ENCODE measurements at places on chromosomes 6 and 20.

- DNase-seq = no peak
These were observed 253.8 kb upstream of the CDYL start for GRCh38 chr6:4522453-4522852.

GRCh38 chr6:37004044-37004980, 1.1 kb upstream of the FGD2 start:
- DNase-seq = no peak

- DNase-seq = no peak
These were observed 723 bp downstream of the MANEA start for GRCh38 chr6:95578106-95578410.

DNA sequence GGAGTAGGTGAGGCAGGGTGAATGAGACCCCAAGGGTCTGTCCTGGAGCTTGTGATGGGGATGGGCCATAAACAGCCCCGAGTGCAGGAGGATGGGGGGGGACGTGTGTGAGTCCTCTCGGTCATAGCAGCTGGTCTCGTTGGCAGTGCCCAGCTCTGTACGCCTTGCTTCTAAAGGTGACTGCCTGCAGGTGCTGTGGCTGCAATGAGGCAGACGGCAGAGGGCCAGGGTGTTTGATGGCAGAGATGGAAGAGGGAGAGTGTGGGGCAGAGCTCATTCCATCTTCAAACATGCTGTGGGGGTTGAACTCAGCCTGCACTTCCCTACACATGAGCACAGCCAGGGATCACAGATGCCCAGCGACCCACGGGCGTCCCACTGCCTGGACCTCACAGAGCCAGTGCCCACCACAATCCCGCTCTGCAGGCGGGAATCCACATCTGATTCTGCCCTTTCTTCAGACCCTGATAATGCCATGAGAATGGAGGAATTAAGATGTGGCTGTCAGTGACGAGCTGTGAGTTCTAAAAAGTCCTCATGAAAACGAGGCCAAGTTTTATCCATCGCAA, 123.3 kb upstream of the CDH4 start:
- no peak for DNase-seq

GRCh38 chr6:121305957-121306607, 28.2 kb downstream of the TBC1D32 start:
- DNase-seq = peak; percentile 13

- no peak for DNase-seq
These were observed 71.2 kb upstream of the NAA20 start for GRCh38 chr20:19945732-19946670.

GRCh38 chr6:5231289-5231688, 29.5 kb downstream of the LYRM4 start:
- no peak for DNase-seq

GRCh38 chr6:29414588-29414987, at the start of gene OR12D1:
TSS of gene OR12D1 (plus strand) at chr6:29414928.
- no peak for DNase-seq

DNA sequence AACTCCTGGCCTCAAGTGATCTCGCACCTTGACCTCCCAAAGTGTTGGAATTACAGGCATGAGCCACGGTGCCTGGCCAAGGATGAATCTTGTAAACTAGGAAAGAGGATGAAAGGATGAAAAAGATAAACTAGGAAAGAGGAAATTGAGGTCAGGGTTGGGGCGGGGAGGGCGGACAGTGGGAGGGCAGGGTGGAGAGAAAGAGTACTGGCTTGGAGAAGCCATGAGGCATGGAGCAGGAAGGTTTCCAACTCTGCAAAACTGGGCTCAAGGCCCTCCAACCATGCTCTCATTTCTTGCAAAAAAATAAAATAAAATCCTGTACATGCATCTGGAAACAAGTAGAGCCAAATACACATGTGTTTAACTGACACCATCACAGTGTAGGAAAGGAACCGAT, 256.6 kb upstream of the SGK1 start:
- DNase-seq = no peak

DNA sequence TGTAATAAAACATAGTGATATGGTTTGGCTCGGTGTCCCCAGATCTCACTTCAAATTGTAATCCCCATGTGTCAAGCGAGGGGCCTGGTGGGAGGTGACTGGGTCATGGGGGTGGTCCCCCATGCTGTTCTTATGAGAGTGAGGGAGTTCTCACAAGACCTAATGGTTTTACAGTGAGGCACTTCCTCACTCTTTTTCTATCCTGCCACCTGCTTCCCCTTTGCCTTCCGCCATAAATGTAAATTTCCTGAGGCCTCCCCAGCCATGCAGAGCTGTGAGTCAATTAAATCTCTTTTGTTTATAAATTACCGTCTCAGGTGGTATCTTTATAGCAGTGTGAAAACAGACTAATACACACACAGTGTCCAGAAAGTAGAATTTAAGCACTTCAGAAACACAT, 78.5 kb downstream of the REPS1 start:
- DNase-seq = no peak

- no peak for DNase-seq
These were observed 979 bp upstream of the MOCS1 start for GRCh38 chr6:39935241-39935640.

GRCh38 chr20:22312744-22313346, 271.5 kb downstream of the FOXA2 start:
- peak; percentile 36 for DNase-seq

DNA sequence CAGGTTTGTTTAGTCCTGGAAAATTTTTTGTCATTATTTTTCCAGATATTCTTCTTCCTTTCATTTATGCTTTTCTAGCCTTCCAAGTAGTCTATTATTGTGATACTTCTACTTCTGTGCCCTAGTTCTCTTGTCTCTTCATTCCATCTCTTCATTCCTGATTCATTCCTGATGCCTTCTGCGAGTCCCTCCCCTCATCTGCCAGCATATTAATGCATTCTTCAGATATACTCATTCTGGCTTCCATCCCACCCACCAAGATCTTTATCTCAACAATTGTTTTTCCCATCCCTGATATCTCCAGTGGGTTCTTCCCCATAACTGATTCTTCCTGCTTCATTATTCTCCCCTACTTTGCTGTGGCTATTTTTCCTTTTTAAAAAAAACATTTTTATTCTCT, 35.2 kb downstream of the ALDH5A1 start:
- DNase-seq = no peak

- DNase-seq = no peak
These were observed 1.1 kb downstream of the GJA10 start for GRCh38 chr6:89895276-89895874.

GRCh38 chr6:165636402-165637048, 26.5 kb downstream of the PDE10A start:
- no peak for DNase-seq

DNA sequence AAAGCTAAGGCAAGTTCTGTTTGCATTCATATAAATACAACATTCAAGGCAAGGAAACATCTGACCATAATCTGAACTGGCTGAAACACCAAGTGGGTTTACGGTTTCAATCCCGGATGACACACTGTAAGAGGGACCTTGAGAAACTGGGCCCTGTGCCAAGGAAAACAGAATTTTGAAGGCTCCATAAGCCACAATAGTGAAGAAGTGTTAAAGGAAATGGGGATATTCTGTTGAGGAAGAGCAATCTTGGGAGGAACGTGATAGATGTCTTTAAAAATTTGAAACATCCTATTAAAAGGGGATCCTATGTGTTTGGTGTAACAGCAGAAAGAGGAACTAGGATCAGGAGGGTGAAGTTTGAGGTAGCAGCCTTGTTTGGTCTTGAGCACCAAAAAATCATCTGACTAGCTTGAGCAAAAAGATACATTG, 82.4 kb upstream of the TAB2 start:
- peak; percentile 52 for DNase-seq

DNA sequence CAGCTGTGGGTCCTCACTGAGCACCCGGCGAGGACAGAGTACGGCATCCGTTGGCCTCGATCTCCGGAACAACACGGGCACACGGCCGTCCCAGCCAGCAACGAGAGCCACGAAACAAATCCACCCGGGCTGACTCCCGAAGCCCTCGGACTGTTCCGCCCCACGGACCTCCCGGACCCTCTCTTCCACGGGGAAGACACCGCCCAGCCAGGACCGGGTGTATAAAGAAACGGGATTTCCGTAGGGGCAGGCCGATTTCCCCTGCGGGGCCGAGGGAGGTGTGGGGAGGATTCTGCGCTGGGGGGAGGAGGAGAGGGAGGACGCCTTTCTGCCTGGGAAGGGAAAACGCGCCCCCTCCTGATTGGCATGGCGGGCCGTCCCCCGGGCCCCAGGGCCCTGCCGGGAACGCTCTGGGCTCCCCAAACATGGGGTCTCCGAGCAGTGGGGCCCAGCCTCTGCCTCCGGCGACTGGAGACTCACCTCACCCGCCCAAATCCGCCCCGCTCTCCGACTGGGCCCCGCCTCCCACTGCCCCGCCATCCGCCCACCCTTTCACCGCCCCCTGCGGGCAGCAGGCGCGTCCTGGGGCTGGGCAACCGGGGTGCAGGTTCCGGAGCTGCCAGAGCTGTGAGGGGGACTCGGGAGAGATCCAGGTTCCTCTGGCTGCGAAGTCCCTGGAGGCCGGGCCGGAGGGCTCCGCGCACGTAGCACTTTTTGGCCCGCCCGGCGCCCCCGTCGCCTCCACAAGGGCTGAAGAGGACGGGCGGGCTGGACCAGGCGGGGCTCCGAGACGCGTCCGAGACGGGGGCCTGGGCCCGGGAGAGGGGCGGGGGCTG, 679 bp upstream of the PPDPF start:
- DNase-seq = no peak

- no peak for DNase-seq
These were observed 18.1 kb downstream of the PDRG1 start for GRCh38 chr20:31933698-31934097.

- no peak for DNase-seq
These were observed 159.2 kb downstream of the ATXN1 start for GRCh38 chr6:16602035-16602434.

DNA sequence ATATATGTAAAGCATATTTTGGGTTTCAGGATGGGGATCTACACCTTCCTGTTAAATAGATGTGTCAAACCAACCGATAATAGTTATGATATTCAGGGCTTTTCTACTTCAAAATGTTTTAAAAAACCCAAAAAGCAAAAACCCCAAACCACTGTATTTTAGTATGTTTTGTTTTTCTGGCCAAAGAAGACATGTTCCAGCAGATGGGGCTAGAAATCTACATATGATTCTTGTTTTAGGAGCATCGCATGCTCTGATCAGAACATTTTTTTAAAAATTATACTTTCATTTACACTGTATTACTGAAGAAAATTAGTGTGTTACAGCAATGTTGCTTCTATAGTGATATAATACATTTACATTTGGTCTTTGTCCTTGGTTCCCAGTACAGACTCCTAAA, 11.0 kb downstream of the RMND1 start:
- DNase-seq = no peak

GRCh38 chr20:63278661-63279060, 6.0 kb downstream of the ARFGAP1 start:
- DNase-seq = no peak

- DNase-seq = no peak
These were observed 86.2 kb downstream of the VEGFA start for GRCh38 chr6:43856005-43856765.

GRCh38 chr6:27062755-27063154, 184.7 kb upstream of the PRSS16 start:
- no peak for DNase-seq

DNA sequence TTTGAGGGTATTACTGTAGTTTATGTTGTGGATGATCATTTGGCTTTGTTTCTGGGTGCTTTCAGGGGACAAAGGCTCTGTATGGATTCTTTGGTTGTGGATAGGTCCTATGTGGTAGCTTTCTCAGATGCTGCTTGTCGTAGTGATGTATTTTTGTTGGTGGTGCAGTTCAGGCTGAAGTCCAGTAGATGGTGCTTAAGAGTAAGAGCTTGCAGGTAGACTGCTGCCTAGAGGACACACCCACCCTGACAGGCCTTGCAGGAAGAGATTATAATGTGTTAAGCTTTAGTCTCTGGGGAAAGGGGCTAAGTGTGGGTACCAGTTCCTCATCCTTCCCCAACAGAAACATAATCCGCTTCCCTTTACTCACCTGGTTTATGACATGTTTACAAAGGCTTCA, 62.6 kb upstream of the ADGRB3 start:
- DNase-seq = peak; percentile 55

DNA sequence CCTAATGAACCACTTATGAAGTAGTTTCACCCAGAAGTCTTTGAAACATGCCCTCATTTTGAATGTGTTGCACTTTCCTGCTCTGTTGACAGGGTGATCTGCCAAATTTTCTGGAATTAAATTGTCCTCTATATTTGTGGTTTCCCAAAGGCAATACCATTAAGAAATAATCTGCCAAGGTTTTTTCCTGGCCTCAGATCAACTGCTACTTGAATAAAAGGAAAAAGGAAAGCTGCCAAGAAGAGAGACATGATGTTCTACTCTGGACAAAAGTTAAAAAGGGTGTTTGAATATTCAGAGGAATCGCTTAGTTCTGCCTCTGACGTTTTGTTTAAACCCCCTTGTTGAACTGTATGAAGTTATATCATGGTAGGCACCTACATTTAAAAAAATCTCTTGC, 37.4 kb upstream of the ARMH2 start:
- no peak for DNase-seq

GRCh38 chr20:4134861-4135379, 119.6 kb upstream of the RNF24 start:
- no peak for DNase-seq

GRCh38 chr20:58990651-58991445, 9.8 kb downstream of the NELFCD start:
- DNase-seq = no peak

- DNase-seq = no peak
These were observed 22.6 kb downstream of the CST4 start for GRCh38 chr20:23666189-23666588.

GRCh38 chr6:52877786-52878185, 31.7 kb downstream of the GSTA3 start:
- DNase-seq = no peak

GRCh38 chr20:52231230-52231746, 39.7 kb upstream of the ZFP64 start:
- DNase-seq = no peak

DNA sequence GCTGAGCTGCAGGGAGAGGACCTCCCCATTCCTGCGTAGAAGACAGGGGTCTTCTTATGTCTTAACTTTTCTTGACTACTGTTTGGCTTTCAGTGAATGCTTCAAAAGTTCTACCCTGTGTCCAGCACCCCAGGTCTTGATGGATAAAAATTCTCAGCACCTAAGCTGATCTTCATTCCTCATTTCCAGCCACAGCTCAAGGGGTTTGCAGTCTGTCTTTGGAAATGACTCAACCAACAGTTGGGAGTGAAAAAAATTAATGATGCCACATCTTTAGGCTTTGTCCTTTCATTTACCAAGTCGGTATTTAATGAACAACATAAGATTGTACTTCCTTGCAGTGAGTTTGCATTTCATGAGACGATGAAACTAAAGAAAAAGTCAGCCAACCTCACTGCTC, 40.3 kb downstream of the PRDM1 start:
- DNase-seq = no peak

DNA sequence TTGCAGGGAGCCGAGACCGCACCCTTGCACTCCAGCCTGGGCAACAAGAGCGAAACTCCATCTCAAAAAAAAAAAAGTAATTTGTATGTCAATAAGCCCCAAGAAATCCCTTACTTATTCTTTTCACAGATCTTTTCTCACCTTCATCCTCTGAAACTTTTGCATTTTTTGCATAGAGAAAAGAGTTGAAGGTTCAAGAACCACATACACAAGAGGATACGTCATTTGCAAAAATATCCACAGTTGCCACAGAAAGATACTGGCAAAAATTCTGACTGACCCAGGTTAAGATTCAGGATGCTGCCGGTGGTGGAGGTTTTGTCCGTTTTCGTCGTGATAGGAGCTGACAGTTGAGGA, 94.5 kb downstream of the ZMYND8 start:
- DNase-seq = no peak
